GOT3 (cell line): ENCODE measurements at places on chromosomes 12 and 14.

GRCh38 chr14:95137804-95138167 lies 19.5 kb downstream of the DICER1 start:
- DNase-seq, result no peak

DNA sequence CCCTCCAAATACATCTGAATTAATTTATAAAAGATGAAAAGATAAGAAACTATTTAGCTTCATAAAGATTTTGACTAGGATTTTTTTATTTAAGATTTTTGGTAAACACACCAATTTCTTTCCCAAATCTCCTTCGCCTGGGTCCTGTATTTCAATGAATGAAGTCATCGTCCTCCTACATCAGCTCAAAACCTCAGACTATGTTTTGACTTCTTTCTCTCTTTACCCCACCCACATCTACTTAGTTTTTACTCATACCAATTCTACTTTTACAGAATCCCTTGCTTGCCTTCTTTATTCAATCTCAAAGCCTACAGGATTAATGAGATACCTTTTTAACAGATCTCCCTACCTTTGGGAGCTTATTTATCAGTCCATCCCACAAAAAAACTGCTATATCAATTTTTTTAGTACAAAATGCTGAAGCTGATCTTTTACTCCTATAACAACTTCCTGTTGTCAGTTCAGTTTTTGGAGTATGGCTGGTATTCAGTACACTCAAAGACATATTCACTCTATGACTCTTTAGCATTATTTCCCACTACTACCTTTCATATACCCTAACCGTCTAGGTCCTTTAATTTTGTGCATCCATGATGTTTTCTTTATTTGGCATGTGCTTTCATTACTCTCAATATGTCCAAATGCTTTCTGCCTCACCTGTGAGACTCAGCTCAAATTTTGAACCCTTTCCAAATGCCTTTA lies 18.7 kb upstream of the CCDC91 start:
- no peak for DNase-seq

- DNase-seq, result no peak
These were observed 8.3 kb downstream of the COL2A1 start for GRCh38 chr12:47995981-47996401.

DNA sequence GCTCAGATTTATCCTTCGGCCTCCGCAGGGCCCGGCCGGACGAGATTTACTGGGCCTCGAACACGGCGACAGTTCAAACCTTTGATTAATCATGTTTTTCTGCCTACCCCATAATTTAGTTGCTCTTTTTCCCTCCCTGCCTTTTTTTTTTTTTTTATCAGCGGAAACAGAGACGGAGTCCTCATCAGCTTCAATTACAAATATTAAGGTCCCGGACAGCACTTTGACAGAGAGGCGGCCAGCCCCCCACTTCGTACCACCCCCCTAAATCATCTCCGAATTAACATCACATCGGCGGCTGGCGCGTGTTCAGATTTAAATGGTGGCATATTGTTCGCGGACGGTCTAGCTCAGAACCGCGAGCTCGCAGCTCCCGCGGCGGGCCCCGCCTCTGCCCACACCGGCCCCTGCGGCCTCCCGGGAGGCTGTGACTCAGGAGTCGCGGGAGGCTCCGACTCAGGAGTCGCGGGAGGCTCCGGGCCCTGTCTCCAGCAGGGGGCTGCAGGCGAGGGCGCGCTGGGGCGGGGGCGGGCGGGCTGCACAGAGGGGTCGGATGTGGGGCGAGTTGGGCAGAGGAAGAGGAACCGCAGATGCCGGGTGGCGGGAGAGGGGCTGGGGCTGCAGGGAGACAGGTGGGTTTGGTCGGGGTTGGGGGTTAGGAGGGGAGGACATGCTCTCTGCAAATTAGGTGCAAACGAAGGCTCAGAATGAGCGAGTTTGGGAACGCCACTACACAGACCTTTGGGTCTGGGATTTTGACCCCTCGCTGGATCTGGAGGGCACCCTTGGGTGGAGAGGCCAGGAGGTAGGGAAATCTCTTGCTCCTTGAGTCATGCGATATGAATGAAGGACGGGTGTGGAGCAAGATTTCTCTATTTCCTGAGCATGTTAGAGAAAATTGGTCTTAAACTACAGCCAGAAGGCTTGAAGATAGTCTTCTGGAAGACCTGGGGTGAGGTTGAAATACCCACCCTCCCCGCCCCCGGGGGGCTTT lies 19.6 kb upstream of the ATP5MC2 start:
- DNase-seq, result no peak

DNA sequence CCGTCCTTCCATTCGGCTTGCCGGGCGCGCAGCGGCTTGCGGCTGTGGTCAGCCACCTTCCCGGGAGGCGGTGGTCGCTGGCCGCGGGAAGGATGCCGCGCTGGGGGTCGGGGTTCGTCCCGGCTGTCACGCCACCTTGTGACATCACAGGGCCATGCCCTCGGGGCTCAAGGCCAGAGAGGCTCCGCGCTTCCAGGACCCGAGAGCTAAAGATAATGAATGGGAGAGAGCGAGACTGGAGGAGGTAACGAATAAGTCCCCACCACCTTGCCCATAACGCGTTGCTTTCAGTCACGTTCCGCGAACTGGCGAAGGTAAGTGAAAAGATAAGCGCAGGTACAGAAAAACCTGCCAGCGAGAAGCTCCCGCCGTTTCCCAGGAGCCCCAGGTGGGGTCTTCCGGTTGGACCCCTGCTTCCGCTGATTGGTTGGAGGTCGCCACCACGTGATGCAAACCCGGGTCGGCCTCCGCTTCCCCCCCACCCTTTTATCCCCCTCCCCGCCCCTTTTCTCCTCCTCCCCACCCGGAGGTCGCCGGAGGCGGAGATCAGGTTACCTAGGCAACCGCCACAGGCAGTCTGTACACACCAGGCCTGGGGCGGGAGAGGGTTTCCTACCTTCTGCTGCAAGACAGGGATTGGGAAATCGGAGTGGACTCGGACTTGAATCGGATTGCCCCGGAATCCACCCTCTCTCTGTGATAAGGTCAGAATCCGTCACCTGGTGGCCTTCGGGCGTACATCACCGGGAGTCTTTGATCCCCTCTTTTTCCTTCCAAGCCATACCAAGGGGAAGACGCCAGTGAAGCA lies at the start of gene LRRC9:
Gene LRRC9 (plus strand): TSS at position 575 of the 808 bp plus-strand sequence.
- no peak for DNase-seq

DNA sequence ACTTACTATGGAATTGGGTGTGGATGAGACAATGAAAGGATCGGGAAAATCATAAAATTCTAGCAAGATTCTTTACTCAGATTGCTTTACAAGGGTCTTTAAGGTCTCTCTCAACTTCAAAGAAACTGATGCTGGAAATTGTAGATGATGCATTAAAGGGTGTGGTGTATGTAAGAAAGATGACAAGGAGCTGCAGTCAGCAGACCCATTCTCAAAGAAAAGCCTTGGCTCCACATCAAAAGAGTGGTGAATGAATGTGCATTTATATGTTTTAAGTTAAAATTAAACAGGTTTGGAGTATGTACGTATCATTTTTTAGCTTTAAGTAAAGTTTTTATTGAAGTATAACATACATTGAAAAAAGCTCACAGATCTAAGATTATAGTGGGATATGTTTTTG lies 194.5 kb downstream of the C12orf75 start:
- DNase-seq, result no peak

DNA sequence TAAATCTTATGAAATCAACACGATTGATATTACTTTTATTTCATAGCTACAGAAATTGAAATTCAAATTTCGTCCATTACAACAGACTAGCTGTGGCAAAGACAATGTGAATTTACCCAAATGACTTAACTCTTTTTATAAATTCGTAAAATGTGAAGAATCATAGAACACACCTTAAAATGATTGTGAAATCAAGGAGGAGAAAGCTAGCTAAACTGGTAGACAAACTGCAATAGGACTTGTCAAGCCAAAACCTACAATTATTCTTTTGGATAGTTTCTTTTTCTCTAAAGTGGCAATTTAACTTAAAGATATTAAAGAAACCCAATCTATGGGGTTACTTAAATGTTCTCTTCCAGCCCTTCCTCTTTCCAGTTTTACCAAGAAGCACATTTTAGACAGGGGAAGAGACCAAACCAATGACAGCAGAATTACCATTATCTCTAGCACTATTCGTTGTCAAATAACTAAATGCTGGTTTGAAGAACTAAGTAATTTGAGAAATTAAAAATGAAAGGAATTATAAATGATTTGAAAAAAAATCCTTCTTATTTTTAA lies 807 bp upstream of the SLC16A7 start:
- no peak for DNase-seq

DNA sequence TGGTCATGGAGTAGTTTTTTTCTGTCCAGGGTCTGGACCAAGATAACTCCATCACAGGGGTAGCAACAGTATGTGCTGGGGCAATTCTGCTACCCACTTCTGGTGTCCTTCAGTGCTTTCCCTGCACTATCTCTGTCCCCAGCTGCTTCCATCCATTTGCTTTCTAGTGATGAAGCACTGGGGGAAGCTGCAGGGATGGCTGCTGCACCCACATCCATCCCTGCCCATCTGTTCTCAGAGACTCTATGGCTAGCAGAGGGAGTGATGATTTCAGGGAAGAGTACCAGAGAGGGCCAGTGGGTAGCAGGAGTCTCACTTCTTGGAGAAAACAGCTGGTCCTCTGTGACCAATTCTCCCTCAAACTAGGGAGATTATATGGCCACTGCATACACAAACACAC lies 44.1 kb downstream of the ETV6 start:
- no peak for DNase-seq

DNA sequence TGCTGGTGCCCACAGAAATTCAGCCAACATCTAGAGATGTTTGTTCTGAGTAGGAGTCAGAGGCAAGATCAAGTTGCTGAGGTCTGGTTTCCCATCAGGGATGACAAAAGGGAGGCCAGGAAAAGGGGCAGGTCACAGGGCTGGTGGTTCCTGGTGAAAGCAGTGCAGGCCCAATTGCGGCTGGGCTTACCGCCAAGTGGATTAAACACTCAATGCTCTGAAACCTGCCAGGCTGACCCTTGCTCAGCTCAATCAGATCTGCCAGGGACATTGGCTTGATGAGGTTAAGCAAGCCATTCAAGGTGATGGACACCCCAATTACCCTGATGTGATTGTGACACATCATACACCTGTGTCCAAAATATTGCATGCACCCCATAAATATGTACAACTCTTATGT lies 5.5 kb upstream of the OAS1 start:
- no peak for DNase-seq

- no peak for DNase-seq
These were observed 87.7 kb upstream of the FOXN3 start for GRCh38 chr14:89504602-89505313.

- DNase-seq, result no peak
These were observed 46.9 kb downstream of the BTG1 start for GRCh38 chr12:92098594-92099380.

GRCh38 chr12:27123642-27124041 lies 41.3 kb upstream of the C12orf71 start:
- DNase-seq, result no peak

DNA sequence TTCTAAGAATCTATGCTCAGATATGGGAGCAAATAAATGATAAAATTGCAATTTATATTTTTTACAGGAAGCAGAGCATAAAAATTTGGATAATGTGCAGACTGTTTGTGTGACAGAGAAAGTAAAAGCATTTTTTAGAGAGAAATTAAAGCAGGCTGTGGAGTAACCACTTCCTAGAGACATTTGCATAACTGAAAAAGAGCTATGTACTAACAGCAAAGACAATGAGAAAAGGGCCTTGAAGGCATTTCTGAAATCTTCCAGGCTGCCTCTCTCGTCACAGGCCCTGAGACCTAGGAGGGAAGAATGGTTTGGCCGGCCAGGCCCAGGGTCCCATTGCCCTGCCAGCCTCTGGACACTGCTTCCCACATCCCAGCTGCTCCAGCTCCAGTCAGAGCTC lies 247.2 kb downstream of the ALX1 start:
- no peak for DNase-seq
